ENCODE measurements at places on chromosomes 6 and 20. TPM values are rescaled to one million over a fixed set of nuclear protein-coding genes. Genes with fewer than 3 reads are reported as not detected.

HSPA1L gene
- total RNA-seq = 0.35 TPM

MUC22 gene
- not detected for total RNA-seq

FAM217A gene
- not detected for total RNA-seq

BPIFA1 gene
- not detected for total RNA-seq

SLC2A10 gene
- total RNA-seq = not detected

PTPRK gene
- total RNA-seq = 50.2 TPM

PACSIN1 gene
- total RNA-seq = not detected

GDAP1L1 gene
- 0.37 TPM for total RNA-seq

ABRACL gene
- total RNA-seq = 36.8 TPM

HLA-DQA1 gene
- total RNA-seq = not detected

THBS2 gene
- total RNA-seq = 0.05 TPM

FHL5 gene
- total RNA-seq = not detected

SGK2 gene
- 0.33 TPM for total RNA-seq

DNA sequence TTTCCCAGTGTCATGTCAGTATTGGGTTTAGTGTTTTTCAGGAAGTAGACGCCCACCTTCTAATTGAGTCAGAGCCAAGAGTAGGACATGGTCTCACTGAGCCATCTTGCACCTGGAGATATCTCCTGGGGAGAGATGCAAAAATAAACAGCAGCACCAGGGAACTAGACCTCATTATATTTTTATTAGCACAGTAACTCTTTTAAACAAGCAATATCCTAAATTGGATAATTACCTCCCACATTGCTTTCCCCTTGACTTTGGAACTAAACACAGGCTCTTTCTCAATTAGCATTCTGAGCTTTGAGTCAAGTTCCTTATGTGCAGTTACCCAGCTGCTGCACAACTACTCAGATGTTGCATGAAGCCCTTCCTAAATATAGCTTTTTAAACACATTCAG, 175.4 kb downstream of the IBTK start:
- DNase-seq = no peak

DNA sequence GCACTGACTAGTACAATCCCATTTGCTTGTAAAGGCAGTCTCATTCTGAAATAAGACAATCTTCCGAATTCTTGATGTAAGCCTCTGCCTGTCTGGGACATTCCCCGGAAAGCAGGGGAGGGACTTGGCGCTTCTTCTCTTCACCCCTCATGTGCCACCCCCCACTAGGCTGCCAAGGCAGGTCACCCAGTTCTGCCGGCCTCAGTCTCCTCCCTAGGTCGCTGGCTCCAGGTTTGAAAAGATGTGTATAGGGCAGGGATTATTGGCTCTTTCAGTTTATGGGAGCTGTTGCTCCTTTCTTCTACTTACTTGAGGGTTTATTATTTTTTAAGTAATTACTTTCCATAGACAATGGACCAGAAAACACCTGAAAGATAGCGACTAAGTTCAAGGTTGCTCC, 158.1 kb upstream of the RPS6KA2 start:
- no peak for DNase-seq

- DNase-seq = no peak
Measured at GRCh38 chr20:60653111-60653845, 598.8 kb upstream of the CDH4 start.

DNA sequence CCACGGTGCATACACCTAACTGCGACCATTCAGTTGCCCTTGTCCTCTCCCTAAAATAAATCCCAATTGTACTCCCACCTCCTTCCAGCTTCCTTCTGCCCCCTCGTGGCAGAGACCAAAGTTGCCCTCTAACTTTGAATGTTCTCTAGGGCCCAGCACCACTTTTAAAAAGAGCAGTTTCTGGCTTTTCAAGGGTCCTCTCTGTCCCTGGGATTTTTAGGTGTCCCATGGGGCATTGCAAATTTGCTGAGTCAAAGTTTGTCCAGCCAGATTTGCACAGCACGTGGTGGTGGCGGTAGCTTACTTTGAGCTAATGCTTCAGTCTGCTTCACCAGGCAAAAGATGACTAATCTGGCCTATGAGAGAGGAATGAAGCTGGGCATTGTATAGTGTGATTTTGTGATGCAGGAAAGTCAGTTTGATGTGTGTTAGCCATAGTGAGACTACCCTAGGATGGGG, 100.2 kb downstream of the PERP start:
- peak; percentile 69 for DNase-seq

DNA sequence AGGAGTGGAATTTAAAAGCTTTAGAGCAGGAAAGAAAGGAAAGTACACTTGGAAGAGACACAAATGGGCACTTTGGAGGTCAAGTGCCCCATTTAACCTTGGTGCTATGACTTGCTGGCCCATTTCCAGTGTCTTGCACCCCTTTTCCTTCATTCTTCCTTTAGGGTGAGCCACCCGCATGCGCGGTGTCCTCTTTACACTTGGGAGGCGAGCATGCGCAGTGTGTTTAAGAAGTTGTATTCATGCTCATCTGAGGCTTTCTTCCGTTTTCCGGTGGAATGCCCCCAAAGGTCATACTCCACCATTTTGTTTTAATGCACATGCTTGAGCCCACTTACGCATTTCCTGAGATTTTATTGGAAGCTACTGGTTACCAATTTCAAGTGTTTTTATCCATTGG, 29.1 kb downstream of the TMEM170B start:
- no peak for DNase-seq

GRCh38 chr6:18577491-18577890, 190.3 kb downstream of the RNF144B start:
- DNase-seq = no peak

DNA sequence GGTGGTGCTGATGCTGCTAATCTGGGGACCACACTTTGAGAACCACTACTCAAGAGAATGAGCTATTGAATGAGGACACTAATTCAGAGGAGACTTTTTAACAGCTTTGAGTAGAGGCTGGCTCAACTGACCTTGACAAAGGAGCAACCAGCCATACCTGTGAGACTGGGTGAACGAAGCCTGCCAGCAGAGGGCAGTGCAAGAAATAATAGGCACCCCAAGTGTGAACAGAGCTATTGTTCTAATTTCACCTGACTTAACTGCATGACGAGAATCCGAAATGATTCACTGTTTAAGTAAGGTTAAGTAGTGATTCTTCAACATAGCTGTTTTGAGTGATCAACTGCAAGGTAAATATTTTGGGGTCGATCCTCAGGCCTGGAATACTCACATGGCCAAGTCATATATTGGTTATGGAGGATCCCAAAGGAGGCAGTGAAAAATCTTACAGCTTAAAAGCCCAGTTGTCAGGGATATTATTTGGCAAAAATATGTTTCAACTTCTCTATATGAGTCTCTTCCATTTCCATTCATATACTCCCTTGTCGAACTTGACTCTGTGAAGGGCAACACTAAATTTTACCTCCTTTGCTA, 550.5 kb upstream of the MARCKS start:
- DNase-seq = peak; percentile 81

DNA sequence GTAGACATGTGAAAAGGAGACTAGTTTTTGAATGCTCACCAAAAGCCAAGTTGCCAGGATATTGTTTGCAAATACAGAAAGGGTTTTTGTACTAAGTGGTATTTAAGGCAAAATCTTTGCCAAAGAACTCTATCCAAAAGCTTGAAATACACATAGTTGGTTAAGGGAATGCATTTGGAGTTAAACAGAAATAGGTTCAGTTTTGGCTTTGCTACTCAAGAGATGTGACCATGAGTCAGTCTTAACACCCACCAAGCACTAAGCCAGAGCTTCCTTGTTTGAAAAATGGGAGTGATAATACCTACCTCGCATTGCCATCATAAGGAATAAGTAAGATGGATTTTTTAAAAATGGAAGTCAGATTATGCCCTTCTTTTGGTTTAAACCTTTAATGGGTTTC, 191.7 kb upstream of the LAMP5 start:
- no peak for DNase-seq

DNA sequence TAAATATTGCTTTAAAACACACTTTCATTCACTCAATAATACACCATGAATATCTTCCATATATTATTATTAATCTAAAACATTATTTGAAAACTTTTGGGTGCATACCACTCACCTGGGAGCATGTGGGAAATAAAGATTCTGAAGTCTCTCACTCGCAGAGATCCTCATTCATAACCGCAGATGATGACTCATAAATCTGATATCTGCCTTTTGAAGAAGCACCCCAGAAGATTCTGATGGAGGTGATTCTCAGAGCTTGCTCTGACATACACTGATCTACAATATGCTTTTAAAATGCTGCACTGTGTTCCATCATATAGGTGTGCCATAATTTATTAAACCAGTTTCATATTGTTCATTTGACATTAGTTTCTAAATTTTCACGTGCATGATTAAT, 135.0 kb upstream of the SGK1 start:
- DNase-seq = peak; percentile 25

DNA sequence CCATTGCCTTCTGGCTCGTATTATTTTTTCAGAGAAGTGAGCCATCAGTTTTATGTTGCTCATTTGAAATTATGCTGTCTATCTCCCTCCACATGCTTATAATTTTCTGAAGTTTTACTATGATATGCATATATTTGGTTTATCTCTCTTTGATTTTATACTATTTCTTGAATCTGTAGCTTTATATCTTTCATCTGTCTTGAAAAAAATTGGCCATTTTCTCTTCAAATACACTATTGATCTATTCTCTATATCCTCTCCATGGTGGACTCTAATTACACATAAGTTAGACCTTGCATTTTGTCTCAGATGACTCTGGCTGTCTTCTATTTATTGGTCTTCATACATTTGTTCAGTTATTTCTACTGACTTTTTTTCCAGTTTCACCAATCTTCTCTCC, 13.7 kb upstream of the COL19A1 start:
- no peak for DNase-seq

- no peak for DNase-seq
Measured at GRCh38 chr6:114087496-114087895, 116.5 kb upstream of the HDAC2 start.

GRCh38 chr6:149544646-149545257, 1.1 kb downstream of the PPIL4 start:
- no peak for DNase-seq

GRCh38 chr20:33667676-33668465, 1.1 kb downstream of the ACTL10 start:
- peak; percentile 84 for DNase-seq

DNA sequence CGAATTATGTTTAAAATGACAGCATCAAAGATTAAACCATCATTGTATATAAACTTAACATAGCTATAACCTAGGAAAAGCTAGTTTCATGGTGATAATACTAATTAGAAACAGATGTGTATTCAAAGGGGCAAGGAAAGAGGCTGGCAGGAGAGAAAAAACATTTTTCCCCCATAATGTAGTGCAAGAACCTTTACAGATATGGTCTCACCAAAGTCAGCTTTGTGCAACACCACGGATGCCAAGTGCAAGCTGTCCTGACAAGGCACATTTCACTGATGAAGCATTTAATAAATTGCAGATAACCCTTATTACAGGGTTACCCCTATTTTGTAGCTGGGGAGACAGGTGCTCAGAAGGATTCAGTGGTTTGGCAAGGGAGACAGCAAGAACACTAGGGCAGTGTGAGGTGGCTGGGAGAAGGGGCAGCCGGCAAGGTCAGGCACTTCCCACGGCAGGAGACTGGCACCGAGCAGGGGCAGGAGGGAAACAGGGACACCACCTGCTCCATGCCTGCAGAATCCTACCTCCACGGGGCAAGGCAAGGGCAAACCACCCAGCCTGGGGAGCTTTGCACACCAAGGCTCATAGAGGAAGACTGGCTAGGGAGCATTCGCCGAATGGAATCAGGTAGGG, 6.5 kb downstream of the RPS6KA2 start:
- DNase-seq = peak; percentile 38

DNA sequence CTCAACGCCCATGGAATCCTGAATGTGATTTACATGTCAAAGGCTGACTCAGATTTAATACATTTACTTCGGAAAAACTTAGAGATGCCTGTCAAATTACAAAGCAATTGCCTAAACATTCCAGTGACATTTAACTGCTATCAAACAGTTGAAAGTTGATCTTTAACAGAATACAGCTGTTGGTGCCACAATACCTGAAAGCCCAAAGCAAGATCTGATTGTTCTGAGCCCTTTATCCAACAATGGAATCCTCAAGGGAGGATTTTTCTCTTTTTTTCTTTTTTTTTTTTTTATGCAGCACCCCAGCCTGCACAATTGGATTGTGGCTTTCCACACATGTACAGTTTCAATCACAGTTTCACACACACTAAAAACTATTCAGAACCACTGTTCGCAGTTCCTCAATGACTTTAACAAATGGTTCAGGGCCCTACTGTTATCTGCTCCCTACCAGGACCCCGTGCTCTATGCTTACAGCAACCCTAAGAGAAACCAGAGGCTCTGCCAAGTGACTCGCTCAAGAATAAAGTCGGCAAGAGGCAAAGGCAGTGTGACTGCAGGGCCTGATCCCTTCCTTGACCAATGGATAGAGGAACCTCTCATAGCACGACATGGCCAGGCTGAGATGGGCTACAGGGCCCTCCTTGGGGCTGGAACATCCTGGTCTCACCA, 33.3 kb downstream of the EPB41L2 start:
- DNase-seq = no peak

GRCh38 chr6:163651426-163651825, 236.9 kb downstream of the QKI start:
- DNase-seq = no peak

DNA sequence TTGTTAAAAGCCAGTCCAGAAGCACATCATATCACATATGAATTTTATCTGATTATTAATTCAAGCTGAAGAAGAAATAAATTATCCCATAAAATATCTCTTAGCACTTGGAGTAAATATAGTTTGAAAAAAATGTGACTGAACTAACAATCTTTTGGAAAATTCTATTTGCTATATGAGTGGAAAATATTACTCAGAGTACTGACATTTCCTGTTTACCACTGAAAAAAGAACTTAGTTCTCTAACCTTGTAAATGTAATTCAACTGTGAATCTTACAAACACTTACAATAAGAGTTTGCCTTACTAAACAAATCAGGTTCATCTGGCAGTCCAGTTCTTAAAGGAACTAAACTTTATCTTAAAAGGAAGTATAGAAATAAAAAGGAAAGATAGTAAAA, 44.2 kb downstream of the MOXD1 start:
- no peak for DNase-seq

DNA sequence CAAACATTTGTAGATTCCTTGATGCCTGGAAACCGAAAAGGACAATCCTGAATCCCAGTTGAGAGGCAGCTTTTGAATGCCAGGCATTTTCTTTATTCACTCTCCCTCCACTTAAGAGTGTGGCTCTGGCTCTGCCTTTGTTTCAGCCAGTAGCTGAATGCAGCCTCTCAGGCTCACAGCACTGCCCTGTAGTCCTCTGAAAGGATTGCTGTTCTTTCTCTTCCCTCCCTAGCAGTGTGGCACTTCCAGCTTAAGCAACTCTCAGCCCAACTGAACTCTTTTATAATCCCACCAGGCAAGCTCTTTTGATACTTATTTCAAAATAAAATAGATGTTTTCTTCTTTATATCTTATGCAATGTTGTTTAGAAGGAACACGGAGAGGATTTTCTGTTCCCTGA, 415.6 kb downstream of the GJA1 start:
- no peak for DNase-seq

GRCh38 chr6:127748290-127748689, 152.6 kb downstream of the THEMIS start:
- DNase-seq = no peak

GRCh38 chr20:59165891-59166709, 2.5 kb downstream of the ZNF831 start:
- DNase-seq = no peak

- DNase-seq = peak; percentile 9
Measured at GRCh38 chr6:42453654-42454427, 2.1 kb upstream of the TRERF1 start.

Measured in MCF 10A (cell line).